ENCODE measurements at places on chromosomes 1 and 21. TPM values are rescaled to one million over a fixed set of nuclear protein-coding genes. Genes with fewer than 3 reads are reported as not detected.
A peak's percentile ranks its signal among the peaks of the same experiment; 100 is the strongest.

Gene ZNF672
- polyA plus RNA-seq = 31.5 TPM

DNA sequence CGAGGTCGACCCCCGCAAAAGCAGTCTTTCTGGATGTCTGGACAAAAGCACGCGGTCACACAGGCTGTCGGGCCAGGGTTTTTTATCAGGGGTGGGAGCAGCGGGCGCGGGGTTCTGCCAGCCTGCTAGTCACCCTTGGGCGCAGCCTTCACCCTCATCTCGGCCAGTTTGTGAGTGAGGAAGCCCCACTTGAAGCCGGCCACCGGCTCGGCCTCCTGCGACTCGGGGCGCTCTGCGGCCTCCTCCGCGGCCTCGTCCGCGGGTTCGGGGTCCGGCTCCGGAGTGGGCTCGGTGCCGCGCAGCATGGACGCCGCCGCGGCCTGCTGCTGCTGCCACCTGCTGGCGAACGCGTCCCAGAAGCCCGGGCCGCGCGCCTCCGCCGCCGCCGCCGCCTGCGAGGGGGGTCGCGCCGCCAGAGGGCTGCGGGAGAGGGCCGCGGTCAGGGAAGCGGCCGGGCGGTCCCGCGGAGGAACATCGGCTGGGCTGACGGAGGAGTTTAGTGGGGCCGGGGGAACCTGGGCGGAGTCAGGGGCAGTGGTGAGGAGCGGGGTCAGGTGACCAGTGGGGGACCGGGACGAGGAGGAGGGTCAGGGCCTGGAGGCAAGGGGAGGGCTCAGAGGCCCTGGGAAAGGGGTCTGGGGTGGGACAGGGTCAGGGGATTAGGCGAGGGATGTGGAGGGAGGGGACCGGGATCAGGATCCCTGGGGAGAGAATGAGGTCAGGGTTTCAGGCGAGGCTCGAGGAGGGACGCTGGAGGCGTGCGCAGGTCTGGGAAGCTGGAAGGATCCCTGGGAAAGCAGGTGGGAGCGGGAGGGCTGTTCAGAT lies 4.5 kb downstream of the C1orf232 start:
- DNase-seq = peak; percentile 55

Gene STYXL2
- 0.02 TPM for polyA plus RNA-seq

Gene ERICH3
- polyA plus RNA-seq = 3.0 TPM

Gene PEAR1
- 10.7 TPM for polyA plus RNA-seq

GRCh38 chr1:119285482-119285881 lies 83.1 kb upstream of the HAO2 start:
- no peak for DNase-seq

Gene TMEM125
- 101 TPM for polyA plus RNA-seq

Gene CRYBG2
- polyA plus RNA-seq = 7.7 TPM

DNA sequence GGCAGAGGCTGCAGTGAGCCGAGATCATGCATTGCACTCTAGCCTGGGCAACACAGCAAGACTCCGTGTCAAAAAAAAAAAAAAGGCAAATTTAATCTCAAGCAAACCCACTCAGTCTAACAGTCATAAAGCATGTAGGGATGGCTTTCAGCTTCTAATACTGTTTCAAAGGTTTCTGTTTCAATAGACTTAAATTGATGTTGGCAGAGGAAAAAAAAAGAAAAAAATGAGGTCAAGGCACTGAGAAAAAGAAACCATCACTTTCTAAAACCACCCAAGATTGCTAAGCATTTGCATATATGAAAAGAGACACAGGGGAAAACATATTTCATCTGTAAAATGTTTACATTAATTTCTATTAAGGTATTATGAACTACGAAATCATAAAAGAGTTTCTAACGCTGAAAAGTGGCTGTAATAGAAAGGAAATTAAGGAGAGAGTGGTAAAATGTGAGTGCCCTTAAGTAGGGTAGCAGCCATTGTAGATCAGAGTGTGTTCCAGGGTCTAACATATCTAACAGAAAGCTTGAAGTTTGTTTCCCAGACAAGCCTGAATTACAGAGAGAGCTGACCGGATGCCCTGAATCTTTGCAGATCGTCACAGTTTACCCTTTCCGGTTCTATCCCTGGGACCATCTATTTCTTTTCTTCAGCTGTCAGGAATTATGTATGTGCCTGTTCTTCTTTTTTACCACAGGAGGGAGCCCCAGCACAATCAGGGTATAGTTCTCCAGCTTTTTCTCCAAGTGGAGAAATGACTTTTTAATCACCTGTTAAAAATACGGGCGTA lies 70.0 kb downstream of the PLD5 start:
- DNase-seq = peak; percentile 59

DNA sequence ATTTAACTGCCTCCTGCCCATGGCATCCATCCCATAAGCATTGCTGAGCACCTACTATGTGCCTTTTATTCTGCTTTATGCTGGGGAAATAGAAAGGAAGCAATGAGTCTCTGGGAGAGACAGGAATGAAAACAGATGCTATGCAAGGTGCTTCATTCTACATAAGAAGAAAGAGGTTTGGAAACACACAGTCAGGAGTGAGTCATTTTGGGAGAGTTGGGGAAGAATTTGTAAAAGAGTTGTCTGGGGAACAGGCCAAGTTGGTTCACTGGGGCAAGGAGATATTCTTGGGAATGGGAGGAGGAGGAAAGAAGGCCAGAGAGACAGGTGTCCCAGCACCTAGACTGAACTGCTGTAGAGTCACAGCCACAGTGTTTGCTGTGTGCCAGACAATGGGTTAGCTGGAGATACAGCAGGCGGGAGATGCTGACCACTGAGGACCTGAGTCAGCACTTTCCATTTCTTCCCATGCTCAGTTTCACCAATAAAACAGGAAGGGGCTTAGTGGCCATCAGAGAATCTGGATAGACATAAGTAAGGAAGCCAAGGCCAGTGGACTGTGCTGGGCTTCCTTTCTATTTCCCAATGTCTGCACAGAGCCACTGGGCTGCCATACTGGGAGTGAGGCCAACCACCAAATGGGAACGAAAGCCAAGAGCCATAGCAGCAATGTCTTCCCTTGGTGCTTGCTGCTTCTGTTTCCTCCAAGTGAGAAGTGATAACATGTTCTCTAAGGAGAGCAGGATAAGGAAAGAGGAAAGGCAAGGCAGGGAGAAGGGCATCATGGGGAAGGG lies 187.7 kb upstream of the USP24 start:
- no peak for DNase-seq

Gene P3R3URF
- not detected for polyA plus RNA-seq

- no peak for DNase-seq
Observed at GRCh38 chr1:2948751-2949680, 72.3 kb upstream of the ACTRT2 start.

Gene OR14K1
- polyA plus RNA-seq = not detected

DNA sequence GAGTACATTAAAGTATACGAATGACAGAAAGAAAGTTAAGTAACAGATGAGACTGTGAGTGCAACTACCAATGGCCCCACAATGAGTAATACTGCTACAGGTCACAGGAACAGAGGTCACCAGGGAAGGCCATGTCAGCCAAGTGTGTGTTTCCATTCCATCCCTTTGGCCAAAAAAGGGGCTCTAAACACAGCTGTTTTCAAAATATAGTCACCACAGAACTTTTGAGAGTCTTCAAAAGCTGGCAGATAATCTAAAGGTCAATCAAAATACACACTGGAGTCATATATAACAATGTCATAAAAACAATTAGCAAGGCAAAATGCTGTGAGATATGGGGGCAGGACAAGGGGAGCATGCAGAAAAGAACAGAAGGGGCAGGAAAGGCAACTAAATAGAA lies 10.2 kb downstream of the USP24 start:
- DNase-seq = no peak

GRCh38 chr1:67216401-67216800 lies 50.1 kb downstream of the IL23R start:
- no peak for DNase-seq

GRCh38 chr1:82564333-82564732 lies 763.6 kb downstream of the ADGRL2 start:
- DNase-seq = peak; percentile 82

DNA sequence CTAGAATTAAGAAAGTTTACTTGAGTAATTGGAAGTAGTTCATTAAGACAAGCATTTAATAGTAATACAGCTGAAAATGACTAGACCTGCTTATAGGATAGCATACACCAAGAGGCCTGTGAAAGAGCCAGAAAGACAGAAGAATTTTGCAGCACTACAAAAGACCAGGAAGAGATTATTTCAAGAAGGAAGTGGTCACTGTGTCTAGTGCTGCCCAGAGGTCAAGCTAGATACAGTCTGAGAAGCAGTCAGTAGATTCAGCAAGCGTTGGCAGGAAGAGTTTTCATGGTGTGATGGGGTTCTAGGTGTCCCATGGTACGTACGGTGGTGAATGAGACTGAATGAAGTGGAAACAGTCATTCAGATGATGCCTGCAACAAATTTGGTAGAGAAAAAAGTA lies 31.5 kb downstream of the RGS8 start:
- no peak for DNase-seq

Gene NVL
- polyA plus RNA-seq = 12.8 TPM

Gene LCE2A
- not detected for polyA plus RNA-seq

Gene MEX3A
- polyA plus RNA-seq = 1.00 TPM

DNA sequence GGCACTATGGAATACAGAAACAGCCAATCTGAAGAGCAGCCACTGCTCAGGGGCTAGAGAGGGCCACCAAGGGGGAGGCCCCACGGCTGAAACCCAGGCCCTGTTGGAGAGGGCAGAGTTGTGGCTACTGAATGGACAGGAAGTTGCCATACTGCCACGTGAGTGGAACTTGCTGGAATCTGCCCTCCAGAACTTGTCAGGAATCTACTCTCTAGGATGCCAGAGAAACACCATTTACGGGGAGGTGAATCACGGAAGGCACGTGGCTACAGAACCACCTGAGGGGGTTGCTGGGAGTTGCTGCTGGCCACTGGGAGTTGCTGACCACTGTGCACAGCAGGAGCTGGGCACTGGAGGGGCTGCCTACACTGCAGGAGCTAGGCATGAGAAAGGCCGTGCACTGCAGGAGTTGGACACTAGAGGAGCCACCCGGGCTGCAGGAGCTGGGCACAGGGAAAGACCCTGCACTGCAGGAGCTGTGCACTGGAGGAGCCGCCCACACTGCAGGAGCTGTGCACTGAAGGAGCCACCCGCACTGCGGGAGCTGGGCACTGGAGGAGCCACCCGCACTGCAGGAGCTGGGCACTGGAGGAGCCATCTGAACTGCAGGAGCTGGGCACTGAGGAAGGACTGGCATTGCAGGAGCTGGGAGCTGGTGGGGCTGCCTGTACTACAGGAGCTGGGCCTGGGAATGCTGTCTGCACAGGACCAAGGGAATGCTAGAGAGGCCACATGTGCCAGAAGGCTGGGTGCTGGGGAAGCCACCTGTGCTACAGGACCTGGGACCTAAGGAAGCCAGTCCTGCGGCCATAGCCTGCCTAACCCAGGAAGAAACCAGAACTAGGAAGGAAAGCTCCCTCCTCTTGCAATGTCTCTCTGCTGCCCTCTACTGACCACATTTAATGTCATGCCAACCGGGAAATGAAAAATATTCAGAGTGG lies 343.4 kb downstream of the MATN1 start:
- peak; percentile 84 for DNase-seq

GRCh38 chr1:165937829-165938228 lies 110.4 kb downstream of the UCK2 start:
- DNase-seq = no peak

- no peak for DNase-seq
Observed at GRCh38 chr1:25012966-25013962, 83.2 kb upstream of the RUNX3 start.

Gene IVNS1ABP
- 39.3 TPM for polyA plus RNA-seq

Gene GPR161
- 3.0 TPM for polyA plus RNA-seq
